ENCODE measurements at places on chromosomes 12 and 14.

DNA sequence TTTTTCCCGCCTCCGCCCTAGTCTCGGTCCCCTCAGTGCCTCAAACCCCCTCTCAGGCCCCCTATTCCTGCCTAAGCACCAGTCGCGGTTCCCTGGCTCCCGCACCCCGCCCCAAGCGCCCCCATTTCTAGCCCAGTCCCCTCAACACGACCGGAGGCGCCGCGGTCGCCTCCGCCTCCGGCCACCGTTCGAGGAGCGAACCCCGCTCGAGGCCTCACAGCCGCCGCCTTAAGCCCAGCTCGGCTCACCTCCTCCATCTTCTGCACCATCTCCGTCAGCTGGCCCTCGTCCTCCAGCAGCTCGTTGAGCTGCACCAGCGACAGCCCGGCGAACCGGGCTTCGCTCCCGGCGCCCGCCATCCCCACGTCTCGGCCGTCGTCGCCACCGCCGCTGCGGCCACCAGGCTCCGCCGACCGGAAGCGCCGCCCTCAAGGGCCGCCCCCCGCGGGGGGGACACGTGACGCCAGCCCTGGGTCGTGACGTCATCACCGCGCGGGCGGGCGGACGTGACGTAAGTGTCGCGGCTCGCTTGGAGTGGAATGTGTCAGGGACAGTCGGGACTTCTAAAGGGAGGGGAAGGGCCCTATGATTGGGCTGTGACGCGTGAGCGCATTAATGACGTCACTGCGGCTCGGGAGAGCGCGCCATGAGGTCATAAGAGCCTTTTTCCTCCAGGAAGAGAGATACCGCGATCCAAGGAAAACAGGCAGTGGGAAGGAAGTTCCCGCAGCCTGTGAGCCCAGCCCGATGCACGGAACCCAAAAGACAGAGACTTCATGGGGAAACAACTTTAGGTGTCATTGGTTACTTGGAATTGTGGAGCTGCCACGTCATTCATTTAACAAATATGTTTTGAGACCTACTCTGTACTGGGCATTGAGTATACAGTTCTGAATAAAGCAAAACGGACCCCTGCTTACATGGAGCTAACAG lies at the start of gene VPS37B:
Gene VPS37B (minus strand): TSS at position 421 of the 933 bp plus-strand sequence. CDS start 62 bp downstream, at position 359.
- peak; percentile 88 for DNase-seq

- DNase-seq: peak; percentile 65
These were observed 17.8 kb downstream of the NANOG start for GRCh38 chr12:7806863-7807487.

DNA sequence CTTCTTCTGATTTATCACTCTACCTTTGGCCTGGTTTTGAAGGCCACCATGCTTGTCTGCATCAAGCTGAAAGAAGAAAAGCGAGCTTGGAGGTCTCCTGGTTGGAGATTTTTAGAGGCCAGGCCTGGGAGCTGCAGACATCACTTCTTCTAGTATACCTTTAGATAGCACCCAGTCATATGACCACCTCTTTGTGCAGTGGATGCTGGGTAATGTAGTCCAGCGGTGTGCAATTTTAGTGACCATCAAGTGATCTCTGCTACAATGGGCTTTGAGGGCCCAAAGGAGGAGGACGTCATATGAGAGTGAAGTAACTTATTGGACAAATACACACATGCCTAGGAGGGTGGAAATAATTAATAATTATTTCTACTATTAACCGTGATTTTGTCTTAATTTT lies 15.2 kb upstream of the WNT5B start:
- no peak for DNase-seq

GRCh38 chr14:37596790-37597472 lies 1.5 kb downstream of the TTC6 start:
- no peak for DNase-seq

DNA sequence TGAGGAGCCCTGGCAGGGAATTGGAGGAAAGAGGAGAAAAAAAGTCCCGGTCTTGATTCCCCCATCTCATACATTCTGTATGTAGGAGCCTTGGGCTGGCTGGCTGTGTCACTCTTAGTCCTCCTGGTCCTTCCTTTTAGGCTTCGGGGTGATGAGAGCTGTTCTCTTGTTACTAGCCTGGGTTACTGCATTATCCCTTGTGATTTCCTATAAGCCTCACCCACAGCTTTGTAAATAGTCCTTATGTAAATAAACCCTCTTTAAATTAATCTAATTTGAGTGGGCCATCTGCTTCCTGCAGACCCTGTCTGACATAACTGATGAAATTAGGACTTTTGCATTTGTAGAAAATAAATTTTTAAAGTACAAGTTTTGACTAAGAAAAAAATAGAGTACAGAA lies 19.2 kb downstream of the DNM1L start:
- DNase-seq: no peak

- DNase-seq: no peak
These were observed 271.2 kb downstream of the TMEM121 start for GRCh38 chr14:105797546-105797945.

GRCh38 chr14:77347751-77348150 lies 26.9 kb downstream of the GSTZ1 start:
- DNase-seq: peak; percentile 88

DNA sequence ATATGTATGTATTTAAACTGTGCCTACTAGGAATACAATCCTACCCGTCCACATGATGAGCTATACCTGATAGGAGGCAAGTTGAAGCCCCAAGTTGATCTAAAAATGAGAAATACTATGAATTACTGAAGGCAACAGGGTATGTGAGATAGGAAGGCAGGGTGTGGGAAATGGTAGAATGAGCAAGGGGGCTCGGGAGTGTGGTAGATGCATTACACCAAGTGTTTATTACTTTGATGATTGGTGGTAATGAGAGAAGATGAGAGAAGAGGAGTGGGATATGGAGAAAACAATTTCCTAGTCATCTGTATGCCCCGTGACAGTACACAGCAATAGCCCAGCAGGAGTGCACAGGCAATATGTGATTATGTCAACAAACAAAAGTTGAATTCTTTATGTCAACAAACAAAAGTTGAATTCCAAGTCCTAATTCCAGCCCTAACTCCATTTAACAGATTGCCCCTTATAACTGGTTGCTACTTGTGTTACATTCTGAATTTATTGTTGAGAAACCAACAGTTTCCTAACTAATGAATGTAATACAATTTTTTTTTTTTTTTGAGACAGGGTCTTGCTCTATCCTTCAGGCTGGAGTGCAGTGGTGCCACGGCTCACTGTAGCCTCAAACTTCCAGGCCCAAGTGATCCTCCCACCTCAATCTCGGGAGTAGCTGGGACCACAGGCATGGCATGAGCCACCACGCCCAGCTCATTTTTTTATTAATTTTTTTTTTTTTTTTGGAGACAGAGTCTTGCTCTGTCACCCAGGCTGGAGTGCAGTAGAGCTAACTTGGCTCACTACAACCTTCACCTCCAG lies 2.5 kb downstream of the LPCAT3 start:
- DNase-seq: no peak
